ENCODE measurements at places on chromosomes 16 and 17. TPM values are rescaled to one million over a fixed set of nuclear protein-coding genes. Genes with fewer than 3 reads are reported as not detected.

Gene C17orf50
- polyA plus RNA-seq: not detected

Gene TLCD3B
- 0.59 TPM for polyA plus RNA-seq

Gene ST6GALNAC1
- 0.25 TPM for polyA plus RNA-seq

Gene HAS3
- polyA plus RNA-seq: 2.3 TPM

Gene ASPA
- polyA plus RNA-seq: 0.01 TPM

Gene TANC2
- polyA plus RNA-seq: 7.9 TPM

Gene RDM1
- polyA plus RNA-seq: 0.21 TPM

Gene KRTAP4-6
- not detected for polyA plus RNA-seq

Gene PRSS8
- 0.11 TPM for polyA plus RNA-seq

Gene TEX14
- polyA plus RNA-seq: 0.02 TPM

Gene TBC1D3G
- polyA plus RNA-seq: not detected

Gene PRAC1
- not detected for polyA plus RNA-seq

Gene CBFA2T3
- not detected for polyA plus RNA-seq

Gene TMIGD1
- polyA plus RNA-seq: not detected

Gene SAMD14
- 9.6 TPM for polyA plus RNA-seq

Gene CD79B
- polyA plus RNA-seq: 3.9 TPM

Gene GHDC
- polyA plus RNA-seq: 11.2 TPM

Gene TTLL6
- not detected for polyA plus RNA-seq

- DNase-seq: no peak
Observed at GRCh38 chr17:2060681-2061440, 6.0 kb downstream of the HIC1 start.

GRCh38 chr17:77884967-77885641 lies 73.4 kb upstream of the TNRC6C start:
- DNase-seq: no peak

DNA sequence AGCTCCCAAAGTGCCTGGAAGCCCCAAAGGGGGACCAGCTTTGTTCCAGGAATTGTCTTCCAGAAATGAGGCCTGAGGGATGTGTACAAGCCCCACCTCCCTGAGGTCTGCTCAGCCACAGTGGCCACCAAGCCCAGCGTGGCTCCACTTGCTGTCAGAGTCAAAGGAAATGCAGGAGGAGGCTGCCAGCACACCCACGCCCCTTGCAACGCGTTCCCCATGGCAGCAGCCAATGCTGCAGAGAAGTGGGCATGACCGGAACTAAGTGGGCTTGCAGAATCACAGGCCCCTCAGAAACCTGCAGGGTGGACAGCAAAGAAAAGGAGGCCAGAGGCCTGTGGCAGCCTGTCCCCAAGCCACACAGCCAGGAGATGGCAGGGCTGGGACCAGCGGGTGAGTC lies 320.8 kb downstream of the FOXL1 start:
- DNase-seq: no peak

DNA sequence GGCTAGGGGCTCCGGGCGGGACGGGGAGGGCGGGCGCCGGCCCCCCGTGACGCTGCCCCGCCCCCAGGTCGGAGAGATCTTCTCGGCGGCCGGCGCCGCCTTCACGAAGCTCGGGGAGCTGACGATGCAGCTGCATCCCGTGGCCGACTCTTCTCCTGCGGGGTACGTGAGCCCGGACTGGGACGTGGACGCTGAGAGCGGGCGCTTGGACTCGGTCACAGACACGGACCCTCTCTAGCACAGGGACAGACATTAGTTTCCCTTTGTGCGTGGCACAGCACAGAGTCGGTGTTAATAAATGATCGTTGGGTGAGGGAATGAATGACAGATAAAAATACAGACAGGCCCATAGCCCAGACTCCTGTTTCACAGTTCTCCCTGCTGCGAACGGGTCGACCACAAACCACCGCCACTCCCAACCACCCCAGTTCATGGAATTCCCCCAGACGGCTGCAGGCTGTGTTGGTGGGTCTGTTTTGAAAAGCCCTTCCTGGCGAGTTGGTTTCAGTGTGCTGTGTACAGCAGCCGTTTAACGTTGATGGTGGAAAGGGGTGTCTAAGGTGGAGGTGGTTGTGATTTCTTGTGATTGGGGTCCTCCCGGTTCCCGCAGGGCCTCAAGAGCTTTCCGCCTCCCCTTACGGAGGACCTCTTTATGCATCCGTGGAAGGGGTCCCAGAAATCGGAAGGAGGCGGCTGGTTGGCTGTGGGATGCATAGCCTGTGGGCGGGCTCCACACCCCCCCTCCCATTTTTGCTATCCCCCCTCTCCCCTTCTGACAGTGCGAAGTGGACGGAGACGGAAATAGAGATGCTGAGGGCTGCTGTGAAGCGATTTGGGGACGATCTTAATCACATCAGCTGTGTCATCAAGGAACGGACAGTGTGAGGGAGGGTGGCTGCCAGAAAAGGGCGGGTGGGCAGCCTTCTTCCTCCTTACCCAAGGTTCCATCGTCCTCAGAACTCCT lies 2.9 kb downstream of the RNASEK start:
- DNase-seq: no peak

DNA sequence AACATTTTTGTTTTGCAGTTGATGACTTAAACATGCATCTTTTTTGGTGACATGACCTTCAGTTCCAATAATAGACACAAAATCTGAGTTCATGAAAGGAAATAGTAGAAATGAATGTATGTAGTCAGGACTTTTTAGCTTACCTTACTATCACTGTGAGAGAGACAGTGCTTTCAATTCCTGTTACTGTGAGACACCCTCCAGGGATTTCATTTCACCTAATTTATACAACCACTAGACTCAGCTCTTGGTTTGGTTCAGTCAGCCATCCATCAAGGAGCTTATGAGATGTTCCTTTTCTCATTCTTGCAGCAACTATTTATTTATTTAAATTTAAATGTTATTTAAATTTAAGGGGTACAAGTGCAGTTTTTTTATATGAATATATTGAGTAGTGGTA lies 77.9 kb downstream of the MAP2K4 start:
- DNase-seq: no peak

DNA sequence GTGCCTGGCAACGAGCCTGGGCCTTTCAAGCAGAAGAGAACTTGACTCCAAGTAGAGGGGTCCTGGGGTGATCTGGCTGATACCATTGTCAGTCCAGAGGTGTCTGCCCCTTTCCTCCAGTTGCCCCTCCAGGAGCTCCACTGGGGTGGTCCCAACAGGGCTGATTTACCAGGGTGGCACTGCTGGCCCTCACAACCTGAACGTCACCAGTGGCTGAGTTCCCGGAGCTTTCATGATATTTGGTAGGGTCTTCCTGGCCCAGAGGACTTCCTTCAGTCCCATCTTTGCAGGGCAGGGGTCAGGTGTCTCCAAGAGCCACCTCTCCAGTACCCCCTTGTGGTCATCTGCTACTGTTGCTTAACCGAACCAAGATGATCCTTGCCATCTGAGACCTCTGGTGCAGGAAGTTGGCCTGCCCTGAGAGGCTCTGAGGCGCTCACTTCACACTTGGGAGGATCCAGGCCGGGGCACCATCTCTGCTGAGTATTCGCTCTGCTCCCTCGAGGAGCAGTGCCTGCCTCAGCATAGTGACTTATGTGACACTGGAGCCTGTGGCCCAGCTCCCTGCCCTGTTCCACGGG lies 3.5 kb downstream of the LIMD2 start:
- peak; percentile 61 for DNase-seq

- DNase-seq: no peak
Observed at GRCh38 chr16:79605999-79606398, 5.5 kb upstream of the MAF start.

GRCh38 chr16:85275533-85276249 lies 163.4 kb upstream of the CIBAR2 start:
- peak; percentile 51 for DNase-seq

GRCh38 chr17:31369266-31369665 lies 22.2 kb upstream of the RAB11FIP4 start:
- no peak for DNase-seq

- peak; percentile 70 for DNase-seq
Observed at GRCh38 chr16:66511602-66512271, 38.2 kb downstream of the TK2 start.

- DNase-seq: no peak
Observed at GRCh38 chr16:55401046-55401445, 77.0 kb downstream of the IRX6 start.

DNA sequence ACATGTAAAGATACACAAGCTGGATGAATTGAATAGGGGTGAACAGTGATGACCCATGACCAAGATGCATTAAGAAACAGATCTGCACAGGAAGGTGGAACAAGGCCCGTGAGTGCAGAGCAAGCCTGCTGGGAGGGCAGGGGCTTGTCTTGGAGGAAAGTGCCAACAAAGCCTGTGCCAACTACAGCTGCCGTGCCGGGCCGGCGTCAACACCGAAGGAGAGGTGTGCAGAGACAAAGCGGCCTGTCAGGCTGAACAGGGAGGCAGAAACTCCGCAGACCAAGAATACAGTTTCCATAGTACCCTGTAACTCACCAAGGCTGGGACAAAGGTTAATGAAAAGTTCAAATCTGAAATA lies 46.7 kb downstream of the ANKRD11 start:
- DNase-seq: no peak

GRCh38 chr16:11742093-11742535 lies 543 bp downstream of the TXNDC11 start:
- DNase-seq: peak; percentile 25

- no peak for DNase-seq
Observed at GRCh38 chr17:2174014-2174413, 119.1 kb downstream of the HIC1 start.

DNA sequence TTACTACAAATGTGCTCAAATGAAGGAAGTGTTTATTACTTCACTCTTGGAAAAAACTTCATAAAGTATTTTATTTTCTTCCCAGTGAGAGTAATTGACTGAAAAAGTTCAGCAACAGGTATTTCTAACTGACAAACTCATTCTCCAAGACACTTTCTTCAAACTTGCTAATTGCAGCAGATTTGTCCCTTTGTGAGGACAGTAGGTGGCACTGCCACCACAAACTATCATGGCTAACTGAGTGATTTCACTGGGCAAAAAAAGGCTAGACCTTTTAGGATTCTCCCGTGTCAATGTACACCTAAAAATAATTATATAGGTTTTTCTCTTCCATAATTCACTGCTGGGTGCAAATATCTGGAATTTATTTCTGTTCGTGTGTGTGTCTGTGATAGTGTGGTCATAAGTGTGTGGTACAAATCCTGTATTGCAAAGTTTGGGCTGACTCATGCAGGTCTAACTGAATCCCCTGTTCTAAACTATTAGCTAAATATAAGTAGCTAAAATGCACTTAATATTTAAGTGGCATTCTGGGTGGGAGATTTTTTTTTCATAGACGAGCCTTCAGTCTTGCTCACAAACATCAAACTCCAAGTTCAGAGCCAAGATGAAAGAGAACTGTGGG lies 3.9 kb downstream of the HS3ST3A1 start:
- DNase-seq: peak; percentile 27

DNA sequence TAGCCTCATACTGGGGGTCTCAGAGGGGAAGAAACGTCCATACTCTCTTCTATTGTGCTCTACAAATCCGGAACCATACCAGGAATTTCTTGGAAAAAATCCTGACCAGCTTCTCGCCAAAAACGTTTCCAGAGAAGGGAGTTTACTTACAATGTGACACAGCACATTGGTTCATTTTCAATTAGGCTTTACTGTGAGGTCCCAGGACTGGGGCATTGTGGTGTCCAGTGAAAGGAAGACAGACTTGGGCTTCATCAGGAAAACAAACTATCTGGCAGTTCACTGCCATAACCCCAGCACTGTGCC lies 14.7 kb downstream of the MPP2 start:
- no peak for DNase-seq

GRCh38 chr17:71063127-71063526 lies 893.8 kb downstream of the KCNJ2 start:
- no peak for DNase-seq

GRCh38 chr17:50060951-50061712 lies 5.2 kb downstream of the ITGA3 start:
- DNase-seq: no peak

GRCh38 chr17:76234354-76234679 lies 6.0 kb downstream of the RNF157 start:
- DNase-seq: no peak

GRCh38 chr17:16417399-16417798 lies 2.0 kb downstream of the TRPV2 start:
- no peak for DNase-seq

- peak; percentile 72 for DNase-seq
Observed at GRCh38 chr17:28744972-28745785, 1.4 kb downstream of the TRAF4 start.

All from endothelial cell of umbilical vein (primary cell).